GM19239 (cell line): ENCODE measurements at places on chromosomes 1 and 21.
A peak's percentile ranks its signal among the peaks of the same experiment; 100 is the strongest.

DNA sequence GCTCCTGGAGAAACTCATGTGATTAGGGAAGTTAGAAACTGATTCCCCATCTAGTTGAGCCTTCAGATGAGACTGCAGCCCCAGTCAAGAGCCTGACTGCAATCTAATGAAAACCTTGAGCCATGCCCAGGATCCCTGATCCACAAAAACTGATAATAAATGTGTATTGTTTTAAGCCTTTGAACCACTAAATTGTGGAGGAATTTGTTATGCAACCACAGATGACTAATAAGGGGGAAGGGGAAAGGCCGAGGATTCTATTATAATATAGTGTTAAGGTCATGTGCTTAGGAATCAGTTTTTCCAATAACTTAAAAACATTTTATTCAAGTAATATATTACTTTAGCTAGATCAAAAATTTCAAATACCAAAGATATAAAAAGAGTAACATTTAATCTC, 52.8 kb upstream of the USP25 start:
- no peak for DNase-seq

DNA sequence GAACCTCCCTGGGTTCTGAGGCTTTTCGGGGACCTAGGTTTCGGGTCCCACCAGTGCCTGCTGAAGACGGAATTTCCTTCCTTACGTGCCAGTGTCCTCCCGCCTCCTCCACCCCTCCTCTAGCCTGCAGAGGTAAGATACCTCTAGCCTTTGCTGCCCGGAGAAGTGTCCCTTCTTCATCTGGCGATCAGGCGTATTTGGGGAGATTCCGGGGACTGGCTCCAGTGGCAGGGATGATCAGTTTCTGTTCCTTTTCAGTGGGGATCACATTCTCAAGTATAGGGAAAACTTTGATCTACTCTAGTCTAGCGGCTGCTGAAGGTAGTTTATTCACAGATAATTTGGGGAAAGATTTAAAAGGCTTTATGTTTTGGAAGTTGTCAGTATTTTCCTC, 674 bp downstream of the CEP350 start:
- DNase-seq: no peak

GRCh38 chr1:201591981-201592380, 53.1 kb downstream of the NAV1 start:
- no peak for DNase-seq

- peak; percentile 59 for DNase-seq
Measured at GRCh38 chr1:175757381-175758015, 14.1 kb upstream of the TNR start.

DNA sequence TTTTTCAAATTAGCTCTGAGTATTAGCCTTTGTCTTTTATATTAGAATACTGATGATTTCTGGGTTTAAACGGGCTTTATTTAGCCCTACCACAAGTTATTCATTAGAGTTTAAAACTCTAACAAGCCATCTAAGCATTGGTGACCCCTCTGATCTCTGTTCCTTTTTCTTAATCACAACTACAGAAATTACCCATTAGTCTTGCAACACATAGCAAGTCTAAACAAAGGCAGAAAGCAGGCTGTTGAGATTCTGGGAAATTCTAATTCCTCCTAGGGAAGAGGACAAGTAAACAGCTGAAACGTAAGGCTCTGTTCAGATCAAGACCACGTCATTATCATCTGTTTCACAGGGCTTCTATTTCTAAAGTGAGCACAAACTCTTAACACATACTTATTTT, 491.2 kb upstream of the ZRANB2 start:
- no peak for DNase-seq

DNA sequence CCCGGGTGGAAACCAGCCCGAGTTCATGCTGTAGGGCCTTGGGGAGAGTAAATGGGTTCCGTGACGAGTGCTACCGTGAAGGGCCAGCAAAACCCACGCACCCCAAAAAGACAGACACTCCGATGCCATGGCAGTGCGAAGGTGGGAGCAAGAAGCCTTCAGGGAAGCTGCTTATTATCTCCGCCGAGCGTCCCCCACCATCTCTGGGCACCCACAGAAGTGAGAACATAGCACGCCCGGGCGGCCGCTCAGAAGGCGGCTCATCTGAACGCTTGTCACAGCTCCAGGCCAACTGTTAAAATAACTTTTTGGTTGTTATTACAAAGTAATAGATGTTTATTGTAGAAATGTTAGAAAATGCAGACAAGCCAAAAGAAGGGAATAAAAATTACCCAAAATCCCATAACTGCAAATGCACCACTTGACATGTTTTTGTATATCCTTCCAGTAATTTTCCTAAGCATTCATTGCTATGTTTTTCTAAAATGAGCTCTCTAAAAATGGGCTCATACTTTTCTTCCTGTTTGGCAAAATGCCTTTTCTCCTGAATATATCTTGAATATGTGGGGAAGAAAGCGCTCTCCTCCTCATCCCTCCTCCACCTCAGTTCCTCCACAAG, 234.9 kb downstream of the NPHP4 start:
- DNase-seq: no peak

DNA sequence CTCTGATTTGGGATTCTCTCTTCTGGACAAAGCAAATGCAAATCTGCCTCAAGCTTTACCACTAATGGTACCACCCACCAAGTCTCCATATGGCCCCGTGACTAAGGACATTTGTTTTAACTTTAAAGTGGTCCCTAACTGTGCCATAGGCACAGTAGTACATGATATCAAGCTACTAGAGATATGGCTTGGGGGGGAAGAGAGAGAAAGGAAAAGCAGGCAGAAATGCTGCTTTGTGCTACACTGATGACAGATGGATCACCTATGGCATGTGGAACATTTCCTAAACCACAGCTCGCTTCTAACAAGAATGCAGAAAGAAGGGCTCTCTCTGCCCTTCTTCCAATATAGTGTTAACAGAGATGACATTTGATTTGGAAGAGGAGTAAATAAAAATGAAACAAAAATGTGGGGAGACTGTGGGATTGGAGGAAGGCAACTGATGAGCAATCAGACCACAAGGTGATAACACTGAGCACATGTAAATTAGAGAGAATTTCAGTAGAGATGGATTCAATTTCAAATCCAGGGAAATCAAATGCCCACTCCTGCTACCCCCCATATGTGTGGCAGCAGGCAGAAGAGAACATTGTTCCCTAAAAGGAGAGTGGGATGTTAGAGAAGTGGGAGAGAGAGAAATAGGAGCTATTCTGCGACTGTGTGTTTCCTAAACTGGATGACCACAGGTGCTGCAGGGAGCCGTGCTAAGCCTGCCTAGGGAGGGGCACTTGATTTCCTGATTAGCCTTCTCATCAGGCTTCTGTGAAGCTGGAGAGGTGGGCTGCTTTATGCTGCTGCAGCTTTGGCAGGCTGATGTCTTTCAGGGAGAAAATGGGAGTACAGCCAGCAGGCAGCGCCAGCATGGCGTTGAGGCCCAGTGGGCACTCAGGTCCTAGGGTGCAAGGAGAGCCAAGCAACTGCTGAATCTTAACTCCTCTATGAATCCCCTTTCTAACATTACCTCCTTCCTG, 75.3 kb downstream of the ZNF648 start:
- no peak for DNase-seq

- DNase-seq: no peak
Measured at GRCh38 chr1:190179817-190180216, 297.8 kb downstream of the BRINP3 start.

DNA sequence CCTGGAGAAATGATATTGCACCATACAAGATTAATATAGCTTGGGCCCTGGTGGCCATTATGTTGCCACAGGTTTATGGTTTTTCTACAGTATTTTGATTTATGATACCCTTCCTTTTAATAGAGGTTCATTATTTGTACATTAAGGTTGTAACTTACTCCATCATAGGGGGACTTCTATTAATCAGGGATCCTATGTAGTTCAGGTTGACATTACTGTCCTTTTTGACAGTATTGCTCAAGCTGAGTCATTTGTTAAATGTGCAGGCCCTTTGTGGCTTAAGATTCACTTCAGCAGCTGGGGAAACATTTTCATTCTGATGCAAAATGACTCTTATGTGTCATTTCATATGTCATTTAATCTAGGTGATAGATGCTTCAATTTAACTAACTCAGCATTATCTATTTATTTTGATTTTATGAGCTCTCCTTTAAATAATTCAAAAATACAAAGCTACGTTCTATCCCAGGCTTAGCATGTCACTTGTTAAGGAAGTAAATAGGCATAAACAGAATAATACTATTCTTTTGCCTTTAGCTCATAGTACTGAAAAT, 686.9 kb upstream of the NCAM2 start:
- no peak for DNase-seq

- no peak for DNase-seq
Measured at GRCh38 chr21:42566524-42567213, 53.0 kb downstream of the SLC37A1 start.

DNA sequence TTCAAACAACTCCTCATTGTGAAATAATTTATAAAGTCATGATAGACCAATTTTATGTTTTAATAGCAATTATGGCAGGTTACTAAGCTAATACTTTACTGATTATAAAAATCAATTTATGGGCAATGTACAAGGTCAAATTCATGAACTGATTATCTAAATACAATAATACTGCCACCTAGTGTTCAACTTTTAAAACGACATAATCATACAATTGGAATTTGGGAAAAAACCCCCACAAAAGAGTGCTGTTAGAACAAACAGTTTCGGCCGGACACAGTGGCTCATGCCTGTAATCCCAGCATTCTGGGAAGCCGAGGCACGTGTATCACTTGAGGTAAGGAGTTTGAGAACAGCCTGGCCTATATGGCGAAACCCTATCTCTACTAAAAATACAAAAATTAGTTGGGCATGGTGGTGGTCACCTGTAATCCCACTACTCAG, 14.0 kb downstream of the GTF2B start:
- DNase-seq: no peak

GRCh38 chr1:197920414-197921117, 3.4 kb downstream of the LHX9 start:
- no peak for DNase-seq

DNA sequence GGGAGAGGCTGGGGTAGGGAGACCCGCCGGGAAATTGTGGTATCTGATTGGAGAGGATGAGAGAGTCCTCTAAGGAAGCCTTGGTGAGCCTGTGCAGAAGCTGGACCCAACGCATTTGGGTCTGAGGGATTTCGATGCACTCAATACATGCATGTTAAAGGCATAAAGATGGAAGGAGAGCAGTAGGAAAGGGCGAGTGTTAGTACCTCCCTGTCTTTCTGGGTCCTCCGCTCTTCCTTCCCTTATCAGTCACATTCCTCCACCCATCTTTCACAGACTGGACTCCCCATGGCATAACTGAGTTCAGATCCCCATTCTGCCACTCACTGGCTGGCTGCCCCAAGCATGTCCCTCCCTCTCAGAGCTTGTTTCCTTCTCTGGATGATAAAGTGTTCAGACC, 7.3 kb downstream of the RGS16 start:
- no peak for DNase-seq

DNA sequence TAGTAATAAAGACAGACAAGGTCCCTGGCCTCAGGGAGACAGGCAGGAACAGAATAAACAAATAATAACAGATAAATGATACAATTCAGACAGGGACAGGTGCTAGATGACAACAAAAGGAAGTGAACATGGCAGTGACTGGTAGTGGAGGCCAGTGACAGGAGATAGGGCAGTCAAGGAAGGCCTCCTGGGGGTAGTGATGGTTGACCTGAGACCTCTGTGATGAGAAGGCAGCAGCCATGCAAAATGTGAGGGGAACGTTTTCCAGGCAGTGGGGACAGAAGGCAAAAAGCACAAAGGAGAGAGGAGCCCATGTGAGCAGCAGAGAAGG, 18.5 kb downstream of the OPTC start:
- no peak for DNase-seq

DNA sequence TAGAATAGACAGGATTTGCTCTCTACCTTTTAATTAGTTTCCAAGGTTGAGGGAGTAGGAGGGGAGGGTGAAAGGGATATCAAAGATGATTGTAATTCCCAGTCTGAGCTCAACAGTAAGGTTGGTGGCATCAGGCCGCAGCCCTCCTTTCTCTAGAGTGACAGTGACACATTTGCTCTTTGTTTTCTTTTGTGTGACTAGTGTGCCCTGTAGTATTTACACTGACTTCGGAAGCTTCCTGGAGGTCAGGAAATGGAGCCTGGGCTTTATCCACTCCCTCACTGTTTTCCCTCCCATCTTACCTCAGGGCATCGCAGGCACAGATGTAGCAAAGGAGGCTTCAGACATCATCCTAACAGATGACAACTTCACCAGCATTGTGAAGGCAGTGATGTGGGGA, 44.7 kb upstream of the LAX1 start:
- no peak for DNase-seq

DNA sequence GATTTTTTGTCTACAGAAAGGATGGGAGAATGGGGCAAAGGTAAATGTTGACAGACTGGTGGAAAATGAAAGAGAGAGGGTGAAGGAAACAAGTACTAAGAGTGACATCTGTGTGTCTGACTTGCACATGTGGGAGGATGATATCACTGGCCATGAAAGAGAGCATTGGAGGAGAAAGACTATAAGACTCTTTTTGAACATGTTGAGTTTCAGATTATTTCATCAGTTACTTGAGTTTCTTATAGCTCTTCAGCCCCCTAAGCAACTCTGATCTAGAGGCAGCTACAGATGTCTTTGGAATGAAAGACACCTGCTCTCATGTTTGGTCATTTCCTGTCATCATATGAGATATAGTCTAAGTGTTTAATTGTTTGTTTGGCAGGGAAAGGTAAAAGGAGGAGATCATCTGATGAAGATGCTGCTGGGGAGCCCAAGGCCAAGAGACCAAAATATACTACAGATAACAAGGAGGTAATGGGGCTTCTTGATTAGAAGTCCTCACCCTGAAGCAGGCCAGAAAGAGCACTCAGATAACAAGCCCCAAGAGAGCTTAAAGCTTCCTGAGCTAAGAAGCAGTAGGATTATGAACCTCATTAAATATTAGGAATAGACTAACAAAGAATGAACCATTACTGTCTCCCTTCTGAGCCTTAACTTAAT, 4.5 kb downstream of the POLR3C start:
- DNase-seq: no peak

GRCh38 chr1:10113501-10113900, 80.7 kb downstream of the UBE4B start:
- DNase-seq: no peak

DNA sequence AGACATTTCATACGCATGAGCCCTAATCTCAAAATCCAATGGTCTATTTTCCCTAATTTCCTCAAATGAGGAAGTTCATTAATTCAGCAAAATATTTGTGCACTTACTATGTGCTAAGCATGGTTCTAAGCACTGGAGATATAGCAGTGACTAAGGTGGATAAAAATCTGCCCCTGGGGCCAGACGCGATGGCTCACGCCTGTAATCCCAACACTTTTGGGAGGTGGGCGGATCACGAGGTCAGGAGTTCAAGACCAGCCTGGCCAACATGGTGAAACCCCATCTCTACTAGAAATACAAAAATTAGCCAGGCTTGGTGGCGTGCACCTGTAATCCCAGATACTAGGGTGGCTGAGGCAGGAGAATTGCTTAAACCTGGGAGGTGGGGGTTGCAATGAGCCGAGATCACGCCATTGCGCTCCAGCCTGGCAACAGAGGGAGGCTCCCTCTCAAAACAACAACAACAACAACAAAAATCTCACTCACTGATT, 4.3 kb upstream of the MIIP start:
- DNase-seq: no peak
